Right lung (tissue), 10 donors: ENCODE measurements at places on chromosomes 11 and 22. TPM values are rescaled to one million over a fixed set of nuclear protein-coding genes. Genes with fewer than 3 reads are reported as not detected.

KCNJ11 gene
- polyA plus RNA-seq, result 10.0 TPM

TECTA gene
- polyA plus RNA-seq, result 2.6 TPM

DNA sequence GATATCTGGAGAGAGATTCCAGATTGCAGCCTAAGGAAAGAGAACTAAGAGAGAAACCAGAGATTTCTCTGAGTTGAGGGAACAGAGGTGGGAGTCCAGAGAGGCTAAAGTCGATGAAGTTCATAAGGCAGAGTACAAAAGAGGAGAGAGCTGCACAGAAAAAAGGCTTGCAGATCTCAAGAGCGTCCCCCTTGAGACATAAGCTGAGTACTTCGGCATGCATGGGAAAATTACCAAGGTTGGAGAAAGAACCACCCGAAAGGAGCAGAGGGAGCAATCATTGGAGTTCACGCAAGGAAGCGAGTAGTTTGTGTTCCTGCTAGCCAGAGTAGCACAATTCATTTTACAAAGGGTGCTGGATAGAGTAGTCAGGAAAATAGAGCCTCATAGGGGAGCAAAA lies 293.5 kb downstream of the TMEM135 start:
- DNase-seq, result no peak

DNA sequence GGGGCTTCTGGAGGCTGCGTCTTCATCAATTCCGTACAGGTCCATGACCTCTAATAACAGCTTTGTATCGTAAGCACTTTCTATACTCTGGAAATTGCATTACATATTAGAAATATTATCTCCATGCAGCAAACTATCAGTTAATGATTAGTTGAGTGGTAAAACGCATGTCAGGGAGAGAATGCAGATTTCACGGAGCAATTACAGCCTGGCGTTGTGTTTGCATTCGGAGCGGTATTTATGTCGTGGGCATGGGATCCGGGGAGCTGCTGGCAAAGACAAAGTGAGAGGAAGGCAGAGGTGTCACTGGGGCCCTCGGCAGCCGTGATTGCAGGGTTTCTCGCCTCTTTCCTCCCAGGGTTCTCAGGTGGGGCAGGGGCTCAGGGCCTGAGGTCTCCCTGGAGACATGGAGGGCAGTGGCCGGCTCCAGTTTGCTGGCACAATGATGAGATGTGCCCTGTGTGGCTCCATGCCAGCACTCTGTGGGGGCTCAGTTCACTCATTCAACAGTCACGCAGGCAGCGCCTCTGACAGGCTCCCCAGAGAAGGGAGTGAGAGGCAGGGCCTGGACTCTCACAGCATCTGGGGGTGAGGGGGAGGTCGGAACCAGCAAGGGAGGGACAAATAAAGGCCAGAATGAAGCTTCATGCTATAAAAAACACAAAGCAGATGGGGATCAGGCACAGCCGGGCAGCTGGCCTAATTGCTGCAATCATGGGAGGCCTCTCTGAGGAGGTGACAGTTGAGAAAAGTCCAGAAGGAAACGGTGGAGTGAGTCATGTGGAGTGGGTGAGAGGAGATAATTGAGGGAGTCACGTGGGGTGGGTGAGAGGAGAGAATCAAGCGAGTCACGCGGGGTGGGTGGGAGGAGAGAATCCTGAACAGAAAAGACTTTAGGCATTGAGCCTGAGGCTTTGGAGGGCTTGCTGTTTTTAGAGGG lies 1002.7 kb downstream of the BRD1 start:
- no peak for DNase-seq

ENTHD1 gene
- not detected for polyA plus RNA-seq

DNA sequence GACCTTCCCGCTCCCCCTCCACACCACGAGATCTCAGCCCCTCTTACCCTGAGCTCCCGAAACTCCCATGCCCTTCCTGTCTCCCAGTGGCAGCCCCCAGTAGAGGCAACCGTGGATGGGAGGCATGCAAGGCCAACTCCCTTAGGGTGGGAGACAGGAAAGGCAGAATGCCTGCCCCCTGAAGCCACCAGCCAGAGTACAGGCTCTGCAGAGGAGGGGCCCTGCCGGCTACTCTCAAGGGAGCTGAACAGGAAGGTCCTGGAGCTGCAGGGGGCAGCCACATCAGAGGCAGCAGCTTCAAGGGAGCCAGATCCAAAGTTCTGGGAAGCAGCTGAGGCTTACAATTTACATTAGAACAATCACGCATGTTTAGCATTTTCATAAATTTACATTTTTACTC lies 38.3 kb downstream of the PDE2A start:
- no peak for DNase-seq

NAALADL1 gene
- polyA plus RNA-seq, result 12.0 TPM

TRPM5 gene
- polyA plus RNA-seq, result 0.29 TPM

- DNase-seq, result no peak
These were observed 73.1 kb downstream of the TMPRSS5 start for GRCh38 chr11:113632981-113633380.

GRCh38 chr22:46134111-46134705 lies 16.1 kb upstream of the PPARA start:
- no peak for DNase-seq

DNA sequence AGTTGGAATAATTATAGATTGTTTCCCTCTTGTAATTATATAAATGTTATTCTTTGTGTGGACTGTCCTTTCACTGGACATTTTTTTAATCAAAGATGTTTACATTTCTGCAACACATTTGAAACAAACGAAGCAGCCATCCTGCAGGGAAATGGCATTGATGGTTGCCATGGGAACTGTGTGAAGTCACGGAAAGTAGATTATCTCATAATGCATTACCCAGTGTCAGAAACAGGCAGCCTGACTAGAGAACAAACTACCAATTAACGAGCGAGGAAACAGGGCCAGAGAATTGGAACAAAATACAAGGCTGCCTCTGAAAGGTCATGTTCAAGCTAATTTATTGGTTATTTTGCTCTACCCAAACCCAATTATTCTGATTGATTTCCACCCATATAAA lies 96.9 kb upstream of the LARGE1 start:
- DNase-seq, result no peak

GRCh38 chr11:35107861-35108260 lies 31.1 kb upstream of the CD44 start:
- DNase-seq, result no peak

- no peak for DNase-seq
These were observed at the start of gene CCDC88B for GRCh38 chr11:64339754-64340408. Gene CCDC88B, plus strand, starts transcription at chr11:64340204. Its CDS starts 63 bp downstream, at chr11:64340267.

DNA sequence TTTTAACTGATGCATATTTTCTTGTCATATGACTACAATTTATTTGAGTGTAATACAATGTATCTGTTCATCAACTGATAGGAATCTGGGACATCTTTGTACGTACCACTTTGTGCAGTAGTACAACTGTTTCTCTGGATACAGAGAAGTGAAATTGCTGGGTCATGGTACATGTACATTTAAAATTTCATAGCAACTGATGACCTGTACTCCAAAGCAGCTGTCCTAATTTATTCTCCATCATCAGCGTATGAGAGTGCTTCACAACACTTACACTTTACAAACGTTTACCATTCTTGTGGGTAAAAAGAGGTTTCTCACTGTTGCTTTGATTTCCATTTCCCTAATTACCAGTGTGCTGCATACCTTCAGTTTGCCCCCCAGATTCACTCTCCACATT lies 552.8 kb upstream of the CADM1 start:
- DNase-seq, result no peak

DNA sequence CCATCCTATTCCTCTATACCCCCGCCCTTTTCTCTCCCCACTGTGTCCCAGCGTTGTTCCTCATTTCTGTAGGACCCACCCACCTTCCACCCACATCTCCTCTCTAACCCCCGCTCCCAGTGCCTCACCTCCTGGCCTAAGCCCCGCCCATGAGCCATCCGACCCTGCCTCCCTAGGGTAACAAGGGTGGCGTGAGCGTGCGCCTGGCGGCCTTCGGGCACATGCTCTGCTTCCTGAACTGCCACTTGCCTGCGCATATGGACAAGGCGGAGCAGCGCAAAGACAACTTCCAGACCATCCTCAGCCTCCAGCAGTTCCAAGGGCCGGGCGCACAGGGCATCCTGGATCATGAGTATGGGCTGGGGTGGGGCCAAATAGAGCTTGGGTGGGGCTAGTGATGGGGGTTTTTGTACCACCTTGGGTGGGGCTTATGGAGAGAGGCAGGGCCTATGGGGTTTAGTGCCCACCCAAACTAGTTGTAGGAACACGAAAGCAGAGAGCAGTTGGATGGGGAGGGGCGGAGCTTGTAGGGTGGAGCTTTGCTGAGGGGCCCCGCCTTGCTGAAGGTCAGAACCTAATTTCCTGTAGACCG lies 4.5 kb downstream of the INPP5J start:
- DNase-seq, result no peak

DNA sequence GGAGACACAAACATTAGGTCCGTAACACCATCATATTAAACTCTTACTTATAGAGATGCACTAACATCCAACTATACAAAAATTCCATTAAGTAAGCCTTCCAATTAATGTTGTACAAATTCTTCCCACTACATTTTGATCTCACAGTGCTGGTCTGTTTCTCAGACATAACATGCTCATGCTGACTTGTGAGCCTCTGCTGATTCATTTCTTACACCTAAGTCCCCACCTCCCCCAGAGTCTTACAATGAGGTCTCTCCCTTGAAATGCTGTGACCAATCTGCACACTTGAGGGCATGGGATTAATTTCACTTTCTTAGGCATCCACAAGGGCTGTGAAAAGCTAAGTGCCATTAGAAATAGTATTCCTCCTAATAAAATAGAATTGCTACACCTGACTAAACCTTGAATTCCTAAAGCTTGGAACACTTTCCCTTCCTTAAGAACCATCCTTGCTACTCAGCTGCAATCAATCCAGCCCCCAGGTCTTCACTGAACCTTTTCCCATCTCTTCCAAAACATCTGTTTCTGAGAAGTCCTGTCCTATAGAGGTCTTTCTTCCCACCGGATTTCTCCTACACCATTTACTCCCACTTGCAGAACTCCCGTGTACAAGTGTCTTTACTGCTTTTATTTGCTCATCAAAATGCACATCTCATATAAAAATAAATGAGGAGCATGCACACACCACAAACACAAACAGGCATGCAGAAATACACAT lies 2.0 kb downstream of the HBG1 start:
- no peak for DNase-seq

GRCh38 chr11:111829185-111829968 lies 42.0 kb downstream of the ALG9 start:
- DNase-seq, result no peak

TYMP gene
- 6.9 TPM for polyA plus RNA-seq

- DNase-seq, result no peak
These were observed 1.0 kb downstream of the CTSD start for GRCh38 chr11:1762537-1763302.

GRCh38 chr11:94149431-94150017 lies 20.9 kb downstream of the PANX1 start:
- no peak for DNase-seq

DNA sequence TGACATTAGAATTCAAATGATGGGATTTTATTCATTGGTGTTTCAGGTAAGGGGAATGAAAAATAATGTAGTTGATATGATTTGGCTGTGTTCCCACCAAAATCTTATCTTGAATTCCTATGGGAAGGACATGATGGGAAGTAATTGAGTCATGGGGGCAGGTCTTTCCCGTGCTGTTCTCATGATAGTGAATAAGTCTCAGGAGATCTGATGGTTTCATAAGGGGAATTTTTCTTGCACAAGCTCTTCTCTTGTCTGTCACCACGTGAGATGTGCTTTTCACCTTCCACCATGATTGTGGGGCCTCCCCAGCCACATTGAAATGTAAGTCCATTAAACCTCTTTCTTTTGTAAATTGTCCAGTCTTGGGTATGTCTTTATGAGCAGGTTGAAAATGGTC lies 268.6 kb upstream of the CHORDC1 start:
- DNase-seq, result no peak

OR52N4 gene
- polyA plus RNA-seq, result not detected

- DNase-seq, result no peak
These were observed 9.6 kb downstream of the PLEKHA7 start for GRCh38 chr11:17004486-17005148.

DNA sequence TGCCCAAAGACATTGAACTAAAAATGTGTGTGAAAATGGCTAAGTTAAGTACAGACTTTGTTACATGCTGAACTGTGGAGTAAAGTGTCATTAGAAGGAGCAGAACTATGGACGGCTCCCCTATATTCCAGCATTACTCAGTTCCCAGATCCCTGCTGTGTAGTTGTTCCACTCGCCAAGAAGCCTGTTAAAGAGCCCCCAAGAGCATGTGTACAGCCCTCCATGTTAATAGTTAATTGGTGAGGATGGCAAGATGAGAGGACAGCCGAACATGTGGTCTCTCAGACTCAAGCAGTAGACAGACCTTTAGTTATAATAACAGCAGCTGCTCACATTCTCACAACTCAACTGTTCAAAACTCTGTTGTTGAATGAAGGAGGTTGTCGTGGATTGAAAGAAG lies 127.4 kb downstream of the ELP4 start:
- DNase-seq, result no peak

GRCh38 chr11:95563173-95563572 lies 226.4 kb downstream of the FAM76B start:
- DNase-seq, result no peak

GRCh38 chr22:41565403-41566054 lies 4.7 kb downstream of the CSDC2 start:
- no peak for DNase-seq

DNA sequence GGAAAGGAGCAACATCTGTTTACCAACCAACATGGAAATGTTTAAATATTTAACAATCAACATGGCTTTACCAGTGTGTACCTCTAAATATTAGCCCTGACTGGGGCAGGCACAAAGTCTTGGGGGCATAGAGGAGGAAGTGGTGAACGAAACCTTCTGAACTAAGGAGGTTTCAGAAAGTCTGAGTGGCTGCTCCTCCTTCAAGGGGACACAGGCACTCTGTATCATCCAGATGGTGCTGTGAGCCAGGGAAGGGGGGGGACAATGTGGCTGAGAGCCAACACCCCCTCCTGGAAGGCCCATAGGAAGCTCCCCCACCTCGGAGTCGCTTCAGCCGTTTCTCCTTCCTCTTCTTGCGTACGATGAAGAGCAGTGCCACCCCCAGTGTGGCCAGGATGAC lies 107.7 kb downstream of the CEP164 start:
- no peak for DNase-seq

DNA sequence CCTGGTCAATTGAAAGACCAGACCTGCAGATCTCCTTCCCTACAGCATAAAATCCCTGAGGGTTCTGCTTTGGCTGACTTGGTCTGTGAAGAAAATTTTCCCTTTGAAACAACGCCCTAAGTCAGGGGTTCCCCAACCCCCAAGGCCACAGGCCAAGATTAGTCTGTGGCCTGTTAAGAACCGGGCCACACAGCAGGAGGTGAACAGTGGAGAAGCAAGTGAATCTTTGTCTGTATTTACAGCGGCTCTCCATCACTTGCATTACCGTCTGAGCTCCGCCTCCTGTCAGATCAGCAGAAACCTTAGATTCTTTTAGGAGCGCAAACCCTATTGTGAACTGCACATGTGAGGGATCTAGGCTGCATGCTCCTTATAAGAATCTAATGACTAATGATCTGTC lies 38.2 kb downstream of the CCDC83 start:
- no peak for DNase-seq
